ENCODE measurements at places on chromosomes 3 and 15. TPM values are rescaled to one million over a fixed set of nuclear protein-coding genes. Genes with fewer than 3 reads are reported as not detected.

TAGLN3 gene
- not detected for polyA plus RNA-seq

IQCH gene
- polyA plus RNA-seq: 31.9 TPM

CGNL1 gene
- 21.0 TPM for polyA plus RNA-seq

SAXO2 gene
- polyA plus RNA-seq: 35.2 TPM

A4GNT gene
- polyA plus RNA-seq: not detected

TGM4 gene
- 1.1 TPM for polyA plus RNA-seq

CIB2 gene
- polyA plus RNA-seq: 43.6 TPM

SLCO2A1 gene
- 5.3 TPM for polyA plus RNA-seq

OR5K2 gene
- not detected for polyA plus RNA-seq

SRGAP3 gene
- 16.5 TPM for polyA plus RNA-seq

SCAMP5 gene
- polyA plus RNA-seq: 27.4 TPM

GRCh38 chr3:63617391-63617790 lies 35.1 kb upstream of the SNTN start:
- no peaks in the 10 kb centered on the region for H3K27me3 ChIP-seq
- H3K4me1 ChIP-seq: no peaks in the 10 kb centered on the region
- no peak for DNase-seq
- peak overlapping the region; percentile 10 for H3K4me3 ChIP-seq

- no peaks in the 10 kb centered on the region for H3K27me3 ChIP-seq
- H3K36me3 ChIP-seq: no peaks in the 10 kb centered on the region
- peaks cover 17% of the 10 kb centered on the region for H3K4me1 ChIP-seq
- H3K4me3 ChIP-seq: no peak overlapping the region
- peak overlapping the region; percentile 65 for H3K27ac ChIP-seq
- peak; percentile 69 for DNase-seq
Observed at GRCh38 chr3:177781686-177782161, 584.4 kb upstream of the TBL1XR1 start.

- H3K4me1 ChIP-seq: no peaks in the 10 kb centered on the region
- peak; percentile 17 for DNase-seq
- no peak overlapping the region for H3K4me3 ChIP-seq
- no peaks in the 10 kb centered on the region for H3K36me3 ChIP-seq
Observed at GRCh38 chr3:168847291-168847883, 751.7 kb upstream of the GOLIM4 start.

GRCh38 chr3:18649666-18650363 lies 224.7 kb upstream of the SATB1 start:
- H3K27ac ChIP-seq: no peak overlapping the region
- no peaks in the 10 kb centered on the region for H3K36me3 ChIP-seq
- H3K4me3 ChIP-seq: no peak overlapping the region
- H3K4me1 ChIP-seq: no peaks in the 10 kb centered on the region

- H3K36me3 ChIP-seq: no peaks in the 10 kb centered on the region
- H3K27ac ChIP-seq: no peak overlapping the region
- DNase-seq: no peak
- no peaks in the 10 kb centered on the region for H3K27me3 ChIP-seq
- peaks cover 3% of the 10 kb centered on the region for H3K4me1 ChIP-seq
- no peak overlapping the region for H3K4me3 ChIP-seq
Observed at GRCh38 chr3:101262393-101263240, 57.8 kb downstream of the IMPG2 start.

DNA sequence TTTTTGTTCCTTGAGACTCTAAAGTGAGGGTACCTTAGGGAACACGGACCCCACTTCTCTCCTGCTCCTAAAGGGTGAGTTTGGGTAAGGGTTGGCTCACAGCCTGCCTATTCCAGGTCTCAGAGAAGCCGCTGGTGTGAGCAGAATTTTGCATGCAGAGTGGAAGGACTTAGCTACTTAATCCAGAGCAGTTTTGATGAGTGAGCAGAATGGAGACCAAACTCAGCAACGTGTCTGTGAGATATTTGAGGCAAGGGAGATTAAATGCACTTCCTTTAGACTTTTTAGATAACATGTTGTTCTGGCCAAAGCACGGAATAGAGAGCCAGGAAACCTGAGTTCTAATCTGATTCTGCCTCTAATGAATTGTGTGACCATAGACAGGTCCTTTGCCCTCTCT lies 5.1 kb downstream of the SLC24A1 start:
- H3K4me3 ChIP-seq: no peak overlapping the region
- H3K36me3 ChIP-seq: no peaks in the 10 kb centered on the region
- H3K27me3 ChIP-seq: no peaks in the 10 kb centered on the region
- H3K4me1 ChIP-seq: no peaks in the 10 kb centered on the region

- H3K4me3 ChIP-seq: no peak overlapping the region
- H3K4me1 ChIP-seq: no peaks in the 10 kb centered on the region
- no peaks in the 10 kb centered on the region for H3K36me3 ChIP-seq
- no peaks in the 10 kb centered on the region for H3K27me3 ChIP-seq
- H3K27ac ChIP-seq: no peak overlapping the region
Observed at GRCh38 chr3:173876476-173876875, 478.9 kb downstream of the NLGN1 start.

DNA sequence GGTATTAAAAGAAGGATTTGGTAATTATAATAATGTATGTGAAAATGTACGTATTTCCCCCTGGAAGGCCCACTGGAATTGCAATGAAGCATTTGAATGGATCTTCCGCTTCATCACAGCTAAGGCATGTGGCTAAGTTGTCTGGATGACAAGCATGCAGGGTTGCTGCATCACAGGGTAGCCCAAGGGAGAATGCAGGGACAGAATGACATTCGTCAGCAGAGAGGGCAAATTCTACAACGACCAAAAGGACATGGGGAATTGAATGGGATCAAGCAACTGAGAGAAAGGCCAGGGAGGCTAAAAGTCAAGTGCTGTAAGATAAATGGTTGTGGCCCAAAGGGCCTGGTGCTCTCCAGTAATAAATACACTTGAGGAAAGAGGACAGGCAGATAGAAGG lies 95.4 kb downstream of the ISL2 start:
- no peaks in the 10 kb centered on the region for H3K27me3 ChIP-seq
- H3K27ac ChIP-seq: no peak overlapping the region
- no peak overlapping the region for H3K4me3 ChIP-seq
- no peaks in the 10 kb centered on the region for H3K36me3 ChIP-seq

DNA sequence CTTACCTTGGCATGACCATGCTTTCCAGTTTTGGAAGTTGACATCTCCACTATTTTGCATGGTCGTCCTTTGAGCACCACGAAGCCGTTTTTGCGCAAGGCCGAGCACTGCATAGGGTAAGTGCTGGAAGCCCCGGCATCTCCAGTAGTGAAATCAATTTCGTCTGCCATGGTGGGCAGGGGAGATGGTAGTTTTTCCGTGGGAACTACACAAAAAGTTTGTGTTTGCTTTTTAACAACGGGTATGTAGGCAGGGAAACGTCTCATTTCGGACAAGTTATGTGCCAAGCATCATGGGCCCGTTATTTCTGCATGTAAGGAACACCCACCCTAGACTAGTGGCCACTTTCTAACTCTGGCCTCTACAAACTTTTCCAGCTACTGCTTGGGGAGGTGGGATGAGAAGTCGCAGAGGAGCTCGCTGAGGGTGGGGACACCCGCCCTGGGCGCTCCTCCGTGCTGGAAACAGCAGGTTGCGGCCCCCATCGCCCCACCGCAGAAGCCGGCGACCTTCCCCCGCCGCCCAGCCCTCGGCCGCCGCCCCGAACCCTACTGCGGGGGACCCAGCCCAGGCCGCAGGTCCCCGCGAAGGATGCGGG lies 701 bp downstream of the EIF5A2 start:
- peak overlapping the region; percentile 82 for H3K27ac ChIP-seq
- H3K36me3 ChIP-seq: no peaks in the 10 kb centered on the region
- no peaks in the 10 kb centered on the region for H3K4me1 ChIP-seq
- no peaks in the 10 kb centered on the region for H3K27me3 ChIP-seq

GRCh38 chr15:39235084-39235795 lies 345.6 kb upstream of the THBS1 start:
- no peaks in the 10 kb centered on the region for H3K36me3 ChIP-seq
- no peak for DNase-seq
- H3K27ac ChIP-seq: no peak overlapping the region
- H3K4me1 ChIP-seq: no peaks in the 10 kb centered on the region

- H3K27ac ChIP-seq: no peak overlapping the region
Observed at GRCh38 chr15:94523873-94524272, 292.5 kb downstream of the MCTP2 start.

DNA sequence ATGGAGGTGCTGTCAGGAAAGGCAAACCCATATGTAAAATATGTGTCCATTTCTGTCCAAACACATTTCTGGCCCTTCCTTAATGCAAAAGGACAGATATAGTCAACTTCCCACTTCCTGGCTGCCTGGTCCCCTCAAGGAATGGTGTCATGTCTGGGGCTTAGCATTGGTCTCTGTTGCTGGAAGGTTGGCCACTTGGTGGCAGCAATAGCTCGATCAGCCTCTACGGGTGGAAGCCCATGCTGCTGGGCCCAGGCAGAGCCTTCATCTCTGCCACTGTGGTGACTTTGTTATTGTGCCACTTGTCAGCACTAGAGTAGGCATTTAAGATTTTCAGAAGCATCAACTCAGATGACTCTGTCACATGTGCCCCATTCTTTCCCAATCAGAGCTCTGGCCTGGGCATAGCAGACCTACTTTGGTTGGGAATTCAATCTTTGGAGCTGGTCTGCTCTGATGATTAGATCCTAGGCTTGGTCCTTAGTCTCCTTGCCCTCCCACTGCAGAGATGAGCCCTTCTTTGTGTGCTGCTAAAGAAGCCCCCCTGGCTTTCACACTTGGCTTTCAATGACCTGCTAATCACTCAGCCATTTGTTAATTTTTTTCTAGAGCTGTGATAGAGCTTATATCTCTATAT lies 51.0 kb upstream of the SPSB4 start:
- peak; percentile 82 for DNase-seq
- H3K4me1 ChIP-seq: no peaks in the 10 kb centered on the region
- H3K27ac ChIP-seq: no peak overlapping the region
- H3K27me3 ChIP-seq: no peaks in the 10 kb centered on the region
- no peak overlapping the region for H3K4me3 ChIP-seq

- H3K4me3 ChIP-seq: no peak overlapping the region
- H3K27me3 ChIP-seq: no peaks in the 10 kb centered on the region
- H3K4me1 ChIP-seq: peaks cover 4% of the 10 kb centered on the region
- no peaks in the 10 kb centered on the region for H3K36me3 ChIP-seq
- DNase-seq: peak; percentile 93
Observed at GRCh38 chr3:129936757-129937156, 37.8 kb upstream of the TRH start.

GRCh38 chr3:31973081-31973480 lies 8.0 kb downstream of the OSBPL10 start:
- H3K27ac ChIP-seq: peak overlapping the region; percentile 21
- no peak overlapping the region for H3K4me3 ChIP-seq
- peak; percentile 84 for DNase-seq
- no peaks in the 10 kb centered on the region for H3K27me3 ChIP-seq
- no peaks in the 10 kb centered on the region for H3K36me3 ChIP-seq

DNA sequence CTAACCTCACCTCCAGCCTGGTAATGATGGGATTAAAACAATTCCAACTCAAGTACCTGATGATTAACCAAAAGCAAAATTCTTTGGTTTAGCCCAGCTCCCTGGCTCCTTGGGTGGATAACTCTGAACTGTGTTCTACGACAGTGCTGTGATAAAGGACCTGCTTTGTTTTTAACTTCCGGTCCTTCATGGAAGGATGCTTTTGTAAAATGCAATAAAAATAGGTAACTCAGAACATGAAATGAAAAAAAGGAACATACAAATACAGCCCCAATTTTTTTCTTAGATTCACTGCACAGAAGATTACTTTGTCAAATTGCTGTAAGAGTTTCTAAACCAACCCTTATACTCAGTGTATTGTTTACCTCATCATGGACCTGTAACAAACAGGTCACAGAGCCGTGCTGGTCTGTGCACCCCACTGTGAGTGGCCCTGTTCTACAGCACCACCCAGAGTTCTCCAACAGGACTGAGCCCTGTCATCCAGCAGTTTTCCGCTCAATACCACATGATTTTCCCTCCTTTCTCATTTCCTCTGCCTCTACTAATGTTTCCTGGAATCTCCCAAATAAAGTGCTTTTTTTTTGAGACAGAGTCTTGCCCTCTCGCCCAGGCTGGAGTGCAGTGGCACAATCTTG lies 4.9 kb upstream of the PCYT1A start:
- H3K27me3 ChIP-seq: no peaks in the 10 kb centered on the region
- no peaks in the 10 kb centered on the region for H3K36me3 ChIP-seq
- H3K27ac ChIP-seq: no peak overlapping the region
- H3K4me1 ChIP-seq: no peaks in the 10 kb centered on the region
- DNase-seq: no peak

- H3K27ac ChIP-seq: no peak overlapping the region
- H3K4me3 ChIP-seq: no peak overlapping the region
- no peaks in the 10 kb centered on the region for H3K27me3 ChIP-seq
- H3K36me3 ChIP-seq: no peaks in the 10 kb centered on the region
- no peak for DNase-seq
Observed at GRCh38 chr3:53885239-53885638, 3.3 kb upstream of the ACTR8 start.

GRCh38 chr15:45458746-45459403 lies 63.7 kb downstream of the SLC30A4 start:
- H3K27ac ChIP-seq: no peak overlapping the region
- peak overlapping the region; percentile 29 for H3K4me3 ChIP-seq
- H3K27me3 ChIP-seq: no peaks in the 10 kb centered on the region

GRCh38 chr15:92896561-92896960 lies 3.6 kb upstream of the CHD2 start:
- H3K36me3 ChIP-seq: no peaks in the 10 kb centered on the region
- no peaks in the 10 kb centered on the region for H3K4me1 ChIP-seq
- no peaks in the 10 kb centered on the region for H3K27me3 ChIP-seq
- no peak overlapping the region for H3K4me3 ChIP-seq
- peak overlapping the region; percentile 5 for H3K27ac ChIP-seq

GRCh38 chr3:9582332-9582731 lies 28.7 kb upstream of the LHFPL4 start:
- no peaks in the 10 kb centered on the region for H3K36me3 ChIP-seq
- H3K4me3 ChIP-seq: no peak overlapping the region
- no peak for DNase-seq

DNA sequence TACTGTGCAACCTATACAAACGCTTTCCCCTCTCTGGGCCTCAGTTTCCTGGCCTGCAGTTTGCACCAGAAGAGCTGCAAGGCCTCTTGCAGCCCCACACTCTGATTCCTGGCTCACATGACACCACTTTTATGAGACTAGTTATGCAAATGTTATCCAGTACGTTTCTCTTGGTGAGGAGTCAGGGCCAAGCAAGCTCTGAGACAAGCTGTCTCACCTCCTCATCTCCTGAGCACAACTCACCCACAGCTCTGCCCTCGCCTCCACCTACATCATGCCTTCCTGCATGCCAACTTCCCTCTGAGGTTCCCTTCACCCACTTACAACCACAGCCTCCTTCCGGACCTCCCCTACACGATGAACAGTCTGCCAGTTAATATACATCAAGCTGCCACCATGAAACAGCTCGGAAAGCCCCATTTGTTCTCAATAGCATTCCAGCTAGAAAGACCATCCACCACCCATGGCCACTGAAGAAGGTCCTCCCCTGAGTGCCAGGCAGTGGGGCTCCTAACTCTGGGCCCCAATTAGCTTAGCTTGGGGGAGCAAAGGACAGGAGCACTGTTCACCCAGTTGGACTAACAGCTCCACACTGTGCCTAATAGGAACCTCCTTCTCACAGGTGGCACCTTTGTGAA lies 25.0 kb downstream of the CRYGS start:
- no peak for DNase-seq
- no peak overlapping the region for H3K27ac ChIP-seq
- H3K27me3 ChIP-seq: no peaks in the 10 kb centered on the region
- no peak overlapping the region for H3K4me3 ChIP-seq

GRCh38 chr3:57031631-57032541 lies 28.6 kb upstream of the SPATA12 start:
- DNase-seq: no peak
- H3K27me3 ChIP-seq: no peaks in the 10 kb centered on the region
- H3K4me1 ChIP-seq: peaks cover 6% of the 10 kb centered on the region
- no peak overlapping the region for H3K27ac ChIP-seq
